ENCODE measurements at places on chromosomes 5 and 9.

GRCh38 chr9:94993160-94993820 is 266.8 kb downstream of the AOPEP start:
- no peak for DNase-seq

DNA sequence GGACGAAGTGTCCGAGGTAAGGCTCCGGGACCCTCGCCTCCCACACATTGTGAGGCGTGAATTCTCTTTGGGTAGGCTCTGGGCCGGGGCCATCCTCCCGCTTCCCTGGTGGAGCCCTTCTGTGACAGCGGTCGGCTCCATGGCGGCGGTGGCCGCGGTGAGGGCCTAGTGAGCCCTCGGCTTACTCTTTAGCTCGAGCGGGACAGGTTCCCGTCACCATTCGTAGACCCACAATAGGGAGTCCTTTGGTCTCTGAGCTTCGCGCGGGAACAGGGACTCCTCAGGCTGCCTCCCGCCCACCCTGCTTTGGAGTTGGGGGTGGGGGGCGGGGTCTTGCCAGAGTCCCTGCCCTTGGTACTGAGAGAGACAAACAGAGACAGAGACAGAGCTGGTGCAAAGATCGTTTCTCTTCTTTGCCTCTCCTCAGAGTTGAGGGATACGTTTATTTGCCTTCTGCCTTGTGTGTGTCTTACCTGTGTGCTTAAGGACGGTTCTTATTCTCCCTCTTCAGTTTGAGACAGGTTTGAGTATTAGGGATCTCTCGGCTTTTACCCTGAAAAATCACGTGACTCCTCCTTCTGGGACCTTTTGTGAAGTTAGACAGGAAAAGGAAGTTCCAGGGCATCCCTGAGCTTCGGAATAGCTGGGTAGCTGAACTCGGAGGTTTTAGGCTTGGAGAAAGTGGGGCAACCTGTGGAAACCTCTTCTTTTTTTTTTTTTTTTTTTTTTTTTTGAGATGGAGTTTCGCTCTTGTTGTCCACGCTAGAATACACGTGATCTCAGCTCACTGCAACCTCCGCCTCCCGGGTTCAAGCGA is 833 bp downstream of the ANKHD1 start:
- DNase-seq, result peak; percentile 45

DNA sequence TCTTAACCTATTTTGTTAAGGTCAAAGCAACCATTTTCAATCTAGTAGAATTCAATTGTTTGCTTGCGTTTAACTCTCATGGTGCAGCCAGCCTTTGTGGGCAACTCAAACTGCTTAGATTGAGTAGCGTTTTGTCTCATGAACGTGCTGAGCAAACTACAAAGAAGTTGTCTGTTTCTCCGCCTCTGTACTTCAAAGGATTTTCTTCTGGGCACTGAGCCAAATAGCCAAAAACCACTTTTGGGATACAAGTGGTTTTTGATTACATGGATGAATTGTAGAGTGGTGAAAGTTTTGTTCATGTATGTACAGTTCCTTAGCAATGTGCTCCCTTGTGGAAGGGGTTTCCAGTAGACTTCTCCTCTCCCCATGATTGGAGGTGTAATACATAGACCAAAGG is 122.9 kb downstream of the CFAP90 start:
- no peak for DNase-seq

DNA sequence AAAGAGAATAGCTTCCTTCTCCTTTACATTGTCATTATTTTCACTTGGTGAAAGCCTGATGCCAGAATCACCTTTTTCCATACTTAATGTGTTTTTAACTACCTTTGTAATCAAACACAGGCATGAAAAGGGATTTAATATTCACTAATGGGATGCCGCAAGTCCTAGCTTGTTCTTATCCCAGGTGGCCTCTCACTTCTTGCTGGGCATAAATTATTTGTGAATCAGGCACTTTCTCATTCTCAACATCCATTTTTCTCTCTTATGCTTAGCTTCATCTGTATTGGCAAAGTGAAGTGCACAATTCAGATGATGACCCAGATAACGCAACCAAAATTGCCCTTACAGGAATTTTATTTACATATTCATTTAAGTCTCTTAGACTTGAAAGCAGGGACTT is 10.9 kb downstream of the ACTL7B start:
- no peak for DNase-seq

DNA sequence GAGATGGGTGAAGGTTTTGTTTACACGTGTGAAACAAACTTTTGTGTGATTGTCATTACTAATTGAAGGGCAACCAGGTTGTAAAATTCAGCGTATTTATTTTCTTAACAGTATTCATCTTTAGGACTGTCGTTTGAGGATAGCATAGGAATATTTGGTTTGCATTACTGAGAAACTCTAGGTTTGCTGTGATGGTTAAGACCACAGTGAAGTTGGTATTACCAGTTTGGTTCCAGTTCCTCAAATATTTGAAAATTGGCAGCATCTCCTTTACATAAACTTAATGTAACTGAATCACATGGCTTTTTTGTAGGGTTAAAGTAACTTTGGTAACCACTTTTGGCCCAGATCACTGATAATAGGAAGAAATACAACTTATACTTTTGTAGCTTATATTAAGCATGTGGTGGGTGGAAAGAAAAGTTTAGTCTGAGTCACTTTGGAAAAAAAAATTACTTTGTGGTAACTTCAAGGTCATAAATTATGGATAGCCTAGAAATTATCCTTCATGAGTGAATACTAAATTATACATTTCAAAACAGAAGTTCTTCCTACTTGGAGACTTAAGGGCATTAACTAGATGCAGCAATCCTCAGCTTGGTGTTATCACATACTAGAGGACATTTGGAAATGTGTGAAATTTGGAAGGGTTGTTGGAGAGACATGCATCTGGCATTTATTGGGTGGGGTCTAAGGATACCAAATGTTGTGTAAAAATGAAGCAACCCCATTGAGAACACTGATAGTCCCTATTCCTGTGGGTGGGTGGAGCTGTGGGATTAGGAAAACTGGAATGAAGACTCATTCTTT is 33.9 kb downstream of the G3BP1 start:
- DNase-seq, result no peak

- no peak for DNase-seq
Measured at GRCh38 chr9:72205513-72205912, 56.3 kb downstream of the GDA start.

- DNase-seq, result no peak
Measured at GRCh38 chr5:45779874-45780671, 83.9 kb upstream of the HCN1 start.

DNA sequence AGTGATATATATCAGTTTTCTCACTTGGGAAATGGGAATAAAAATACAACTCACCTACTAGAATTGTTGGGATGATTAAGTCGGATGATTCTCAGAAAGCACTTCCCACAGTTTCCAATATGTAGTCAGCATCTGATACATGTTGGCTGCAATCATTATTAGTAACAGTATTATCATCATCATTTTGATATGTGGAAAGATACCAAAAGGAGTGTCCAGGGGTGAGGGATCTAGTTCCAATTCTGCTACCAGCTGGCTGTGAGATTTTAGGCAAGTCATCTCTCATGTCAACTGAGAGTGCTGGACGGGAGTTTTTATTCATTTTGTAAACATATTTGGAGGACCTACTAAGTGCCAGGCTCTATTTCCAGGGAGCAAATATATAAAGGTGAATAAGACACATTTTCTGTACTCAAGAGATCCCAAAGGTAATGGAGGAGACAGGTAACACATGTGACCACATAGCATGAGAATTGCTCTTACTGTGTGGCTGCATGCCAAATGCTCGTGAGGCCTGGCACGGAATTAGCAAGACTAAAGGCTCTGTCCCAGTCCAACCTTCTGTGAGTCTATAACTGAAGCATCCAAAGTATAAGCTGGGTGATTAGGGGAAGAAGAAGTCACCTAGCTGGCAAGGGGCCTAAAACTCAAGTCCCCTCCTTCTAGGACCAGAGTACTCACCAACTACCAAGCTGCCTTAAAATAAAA is 83.0 kb downstream of the GRIA1 start:
- no peak for DNase-seq

DNA sequence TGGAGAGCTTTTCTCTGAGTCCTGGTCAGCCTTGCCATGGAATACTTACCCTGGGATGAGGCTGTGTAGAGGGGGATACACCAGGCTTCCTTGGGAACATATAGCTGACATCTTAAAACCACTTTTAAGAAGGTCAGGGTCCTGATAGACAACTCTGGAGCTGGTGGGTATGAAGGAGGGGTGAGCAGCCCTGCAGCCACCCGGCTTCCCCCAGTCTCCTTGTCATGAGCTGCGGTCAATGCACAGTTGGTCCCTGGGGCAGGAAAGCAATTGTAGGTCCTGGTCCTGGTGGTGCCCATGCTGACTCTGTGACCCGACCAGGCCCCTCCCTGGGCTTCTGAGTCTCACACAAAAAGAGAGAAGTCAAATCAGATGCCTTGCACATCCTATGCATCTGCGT is 63.6 kb downstream of the MRPL36 start:
- DNase-seq, result peak; percentile 3

DNA sequence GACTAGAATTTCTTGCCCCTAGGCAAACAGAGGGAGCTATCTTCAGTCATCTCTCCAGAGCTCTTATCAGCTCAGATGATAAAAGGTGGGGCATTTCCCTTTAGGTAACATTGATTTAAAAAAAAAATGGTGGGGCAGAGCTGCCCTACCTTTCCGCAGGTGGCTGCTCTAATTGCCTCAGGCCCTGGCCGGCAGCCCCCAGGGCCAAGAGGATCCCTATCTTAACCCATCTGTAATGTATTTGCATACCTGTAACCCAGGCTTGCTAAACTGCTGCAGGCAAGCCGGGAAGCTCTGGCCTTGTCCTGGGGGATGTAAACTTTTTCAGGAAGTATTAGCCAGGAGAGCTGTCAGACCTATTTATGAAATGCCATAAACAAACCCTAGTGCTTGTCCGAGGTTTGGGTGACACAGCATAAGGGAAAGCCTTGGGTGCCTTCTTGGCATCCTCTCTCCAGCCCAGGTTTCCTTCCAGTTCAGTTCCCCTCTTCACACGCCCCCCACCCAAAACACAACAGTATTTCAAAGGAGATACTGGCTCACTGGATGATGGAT is 20.9 kb upstream of the ZSWIM6 start:
- no peak for DNase-seq
